WTC11 (cell line): ENCODE measurements at places on chromosomes 12 and 14. TPM values are rescaled to one million over a fixed set of nuclear protein-coding genes. Genes with fewer than 3 reads are reported as not detected.

- DNase-seq, result peak; percentile 90
Measured at GRCh38 chr12:132593938-132594358, 16.4 kb downstream of the LRCOL1 start.

- no peak for DNase-seq
Measured at GRCh38 chr12:127893895-127894609, 372.9 kb upstream of the TMEM132C start.

DNA sequence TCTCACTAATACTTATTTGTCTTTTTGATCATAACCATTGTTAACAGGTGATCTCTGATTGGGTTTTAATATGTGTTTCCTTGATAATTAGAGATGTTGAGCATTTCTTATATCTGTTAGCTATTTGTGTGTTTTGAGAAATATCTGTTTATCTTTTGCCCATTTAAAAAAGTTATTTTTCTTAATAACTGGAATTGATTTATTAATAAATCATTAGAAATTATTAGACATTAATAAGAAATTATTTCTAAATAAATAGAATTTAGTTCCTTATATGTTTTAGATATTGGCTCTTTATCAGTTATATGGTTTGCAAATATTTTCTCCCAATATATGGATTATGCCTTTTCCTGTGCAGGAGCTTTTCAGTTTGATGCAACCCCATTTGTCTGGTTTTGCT lies 18.7 kb downstream of the TMX1 start:
- DNase-seq, result no peak

- no peak for DNase-seq
Measured at GRCh38 chr14:73091044-73091443, 32.7 kb downstream of the RBM25 start.

GRCh38 chr12:90211017-90211416 lies 502.4 kb upstream of the ATP2B1 start:
- no peak for DNase-seq

Gene DICER1
- total RNA-seq, result 56.0 to 62.0 TPM (median 56.5 TPM) in 3 replicates

Gene LETMD1
- 43.3 to 45.9 TPM (median 45.8 TPM) in 3 replicates for total RNA-seq
